T-cell (primary cell): ENCODE measurements at places on chromosomes 13 and 19.

GRCh38 chr13:73891805-73892204 lies 242.4 kb downstream of the KLF12 start:
- DNase-seq: no peak

GRCh38 chr13:45827318-45827717 lies 24.2 kb downstream of the SIAH3 start:
- DNase-seq: no peak

GRCh38 chr19:32465176-32465575 lies 59.6 kb downstream of the DPY19L3 start:
- no peak for DNase-seq

DNA sequence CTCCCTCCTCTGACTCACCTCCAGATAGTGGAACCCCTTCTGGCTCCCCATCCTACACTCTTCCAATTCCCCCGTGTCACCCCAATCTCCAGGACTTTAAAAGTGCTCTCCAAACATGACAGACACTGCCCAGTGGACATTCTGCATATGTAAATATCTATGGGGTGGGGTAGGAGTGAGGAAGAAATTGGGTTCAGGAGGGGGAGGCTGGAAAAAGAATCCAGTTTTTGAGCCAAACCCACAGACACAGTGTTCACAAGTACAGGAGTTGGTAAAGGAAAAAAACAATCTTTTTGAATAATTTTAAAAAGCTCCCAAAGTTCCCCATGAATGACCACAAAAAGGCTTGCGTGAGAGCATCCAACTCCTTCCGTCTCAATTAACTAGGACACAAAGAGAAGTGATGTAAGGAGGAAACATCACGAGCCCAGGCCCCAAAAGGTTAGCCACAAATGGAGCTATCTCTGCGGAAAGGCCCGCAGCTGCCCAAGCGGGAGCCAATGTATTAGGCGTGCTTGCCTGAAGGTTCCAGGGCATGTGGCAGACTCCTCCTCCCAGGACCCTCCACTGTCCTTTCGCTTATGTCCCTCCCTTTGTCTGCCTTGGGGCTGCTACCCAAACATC lies 18.0 kb downstream of the ZC3H4 start:
- DNase-seq: no peak

- no peak for DNase-seq
Measured at GRCh38 chr13:58018020-58018419, 386.5 kb downstream of the PCDH17 start.

DNA sequence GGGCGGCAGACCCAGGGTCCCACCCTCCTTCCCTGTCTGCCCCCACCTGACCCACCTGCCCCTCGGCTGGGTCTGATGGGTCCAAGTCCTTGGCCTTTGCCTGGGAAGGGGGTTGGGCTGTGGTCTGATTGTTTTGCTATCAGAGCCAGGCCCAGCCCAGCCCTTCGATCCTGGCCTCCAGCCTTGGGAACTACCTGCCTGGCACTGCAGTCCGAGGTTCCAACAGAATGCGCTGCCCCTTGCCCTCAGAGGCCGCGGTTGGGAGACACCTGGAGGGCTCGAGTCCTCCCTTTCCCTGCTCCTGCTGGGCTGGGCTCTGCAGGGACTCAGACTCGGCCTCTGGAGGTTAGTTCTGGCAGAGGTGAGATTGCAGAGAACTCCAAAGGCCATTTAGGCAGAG lies 1.6 kb downstream of the CCL25 start:
- no peak for DNase-seq

GRCh38 chr19:35341565-35342225 lies 6.0 kb upstream of the FFAR1 start:
- DNase-seq: no peak

DNA sequence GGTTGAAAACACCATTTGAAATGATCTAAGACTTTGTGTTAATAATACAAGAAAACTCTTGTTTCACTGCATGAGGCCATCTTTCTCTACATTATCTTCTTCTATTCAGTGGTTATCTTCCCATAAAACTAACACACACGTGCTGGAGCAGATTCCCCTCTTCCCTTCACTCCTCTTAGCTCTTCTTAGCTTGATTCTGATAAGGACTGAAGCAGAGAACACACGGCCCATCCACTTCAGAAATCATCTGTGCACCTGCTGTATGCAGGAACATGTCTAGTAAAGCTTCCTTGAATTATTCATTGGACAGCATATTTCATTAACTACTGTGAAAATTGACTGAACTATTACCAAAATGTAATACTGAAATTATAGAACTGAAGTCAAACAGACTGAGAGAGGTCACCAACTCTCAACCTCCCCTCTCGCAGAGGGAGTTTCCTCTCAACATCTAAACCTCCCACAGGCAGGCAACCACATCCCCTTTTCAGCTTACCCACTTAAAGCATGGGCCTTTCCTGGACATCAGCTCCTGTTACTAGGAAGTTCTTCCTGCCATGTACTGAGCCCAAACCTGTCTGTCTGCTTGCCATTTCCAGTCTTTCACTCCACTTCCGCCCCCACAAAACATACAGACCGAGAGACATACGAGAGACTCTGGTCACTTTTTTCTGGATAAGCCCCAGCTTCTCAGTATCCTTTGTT lies 113.9 kb downstream of the CRYL1 start:
- DNase-seq: no peak
